NCI-H2171 (cell line): ENCODE measurements at places on chromosomes 7 and 10.

- DNase-seq: no peak
Observed at GRCh38 chr10:93514521-93514920, 18.1 kb downstream of the CEP55 start.

GRCh38 chr10:131749767-131750142 is 151.1 kb upstream of the PPP2R2D start:
- no peak for DNase-seq

GRCh38 chr10:70514591-70514990 is 36.0 kb downstream of the PALD1 start:
- no peak for DNase-seq

DNA sequence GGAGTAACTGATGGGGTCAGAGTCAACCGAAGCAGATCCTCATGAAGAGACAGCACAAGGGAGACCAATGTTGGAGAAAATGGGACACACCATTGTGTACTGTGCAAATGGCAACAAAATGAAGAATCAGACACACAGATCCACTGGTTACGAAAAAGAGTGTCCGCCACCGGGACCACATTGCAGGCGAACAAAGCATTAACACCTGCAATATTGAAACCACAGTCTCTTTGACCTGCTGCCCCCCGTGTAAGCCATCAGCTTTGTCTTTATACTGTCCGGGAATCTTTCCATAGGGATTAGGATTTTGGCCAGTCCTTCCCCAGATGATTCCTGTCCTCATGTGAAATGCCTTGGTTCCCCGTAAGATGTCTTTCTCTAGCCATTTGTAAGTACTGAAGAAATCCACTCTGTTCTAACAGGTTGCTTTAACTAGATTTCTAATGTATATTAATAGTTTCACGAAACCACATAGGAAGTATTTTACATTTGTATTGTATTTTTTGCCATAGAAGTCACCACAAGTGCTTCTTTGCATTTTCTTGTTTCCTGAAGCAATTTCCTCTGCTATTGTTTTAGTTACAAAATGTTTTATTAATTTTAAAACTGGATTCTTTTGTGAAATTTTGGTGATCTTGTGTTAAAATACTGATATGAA is 140.8 kb upstream of the NFE2L3 start:
- no peak for DNase-seq

DNA sequence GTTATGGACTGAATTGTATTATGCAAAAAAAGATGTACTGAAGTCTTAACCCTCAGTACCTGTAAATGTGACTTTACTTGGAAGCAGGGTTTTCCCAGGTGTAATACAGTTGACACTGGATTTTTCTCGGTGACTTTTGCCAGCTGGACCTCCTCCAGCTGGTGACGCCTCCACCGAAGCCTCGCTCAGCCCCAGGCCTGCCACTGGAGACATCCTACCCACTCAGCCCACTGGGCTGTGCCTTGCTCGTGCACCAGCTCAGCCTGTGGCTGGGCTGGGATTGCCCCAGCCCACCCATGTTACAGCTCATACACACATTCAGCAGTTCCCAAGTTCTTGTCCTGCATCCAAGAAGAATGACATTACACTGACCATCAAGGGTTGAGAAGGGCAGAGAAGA is 42.4 kb upstream of the GPR22 start:
- no peak for DNase-seq
